Fibroblast of upper back skin (primary cell): ENCODE measurements at places on chromosomes 12 and 14.
A peak's percentile ranks its signal among the peaks of the same experiment; 100 is the strongest.

GRCh38 chr12:63941879-63942278, 97.4 kb downstream of the SRGAP1 start:
- DNase-seq = no peak

DNA sequence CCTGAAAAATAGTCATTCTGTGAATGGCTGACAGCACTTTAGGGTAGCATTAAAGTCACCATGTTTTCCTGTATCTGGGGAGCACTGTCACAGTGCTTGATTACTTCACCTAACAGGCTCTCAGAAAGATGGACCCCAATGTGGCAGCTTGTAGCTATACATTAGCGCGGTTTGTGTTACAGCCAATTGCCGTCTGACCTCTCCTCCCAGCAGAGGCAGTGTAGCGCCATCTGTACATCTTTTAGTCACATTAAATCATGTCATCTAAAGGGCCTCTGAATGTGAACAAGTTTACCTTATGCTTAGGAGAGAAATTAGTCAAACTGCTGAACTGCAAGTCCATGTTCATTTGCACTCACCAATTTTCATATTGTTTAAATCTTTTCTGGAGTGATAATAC, 113.7 kb downstream of the LMO3 start:
- DNase-seq = no peak

DNA sequence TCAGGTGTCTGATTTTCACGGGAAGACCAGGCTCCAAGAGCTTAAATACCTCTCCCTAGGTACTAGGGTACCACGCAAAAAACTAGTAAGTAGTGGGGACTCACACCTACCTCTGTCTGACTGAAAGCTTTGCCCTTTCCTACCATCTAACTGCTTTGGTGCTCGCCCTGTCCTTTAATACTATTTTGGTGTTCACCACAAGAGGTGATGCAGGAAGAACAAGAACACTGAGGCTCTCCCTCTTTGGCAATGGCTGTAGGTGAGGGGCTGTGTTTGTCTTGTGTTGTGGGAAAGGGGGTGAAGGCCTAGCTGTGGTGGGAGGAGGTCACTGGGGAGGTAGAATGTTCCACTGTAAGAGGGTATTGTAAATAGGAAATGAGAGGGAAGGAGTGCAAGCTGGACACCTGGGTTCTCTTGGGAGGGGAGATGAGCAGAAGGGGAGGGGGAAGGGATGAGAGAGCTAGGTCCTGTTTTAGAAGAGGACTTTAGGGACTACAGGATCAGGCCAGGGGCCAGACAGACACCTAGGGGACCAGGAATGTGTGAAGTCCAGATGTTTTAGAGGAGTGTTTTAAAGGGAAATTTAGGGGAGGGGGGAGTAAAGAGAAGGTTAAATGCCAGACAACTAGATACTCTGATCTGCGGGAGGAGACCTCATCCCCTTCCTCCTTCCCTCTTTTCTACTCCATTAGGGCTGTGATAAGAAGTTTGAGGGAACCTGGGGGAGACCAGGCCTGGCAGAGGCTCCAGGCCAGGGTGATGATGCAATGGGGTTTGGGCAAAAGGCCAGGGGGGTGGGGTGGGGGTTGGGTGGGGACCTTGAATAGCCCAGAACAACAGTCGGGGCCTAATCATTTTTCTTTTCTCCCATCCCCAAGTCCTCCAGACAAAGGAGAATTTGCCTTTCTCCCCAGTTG, 2.1 kb downstream of the ITGA5 start:
- no peak for DNase-seq

- no peak for DNase-seq
Observed at GRCh38 chr14:50865391-50866076, 6.3 kb upstream of the ABHD12B start.

DNA sequence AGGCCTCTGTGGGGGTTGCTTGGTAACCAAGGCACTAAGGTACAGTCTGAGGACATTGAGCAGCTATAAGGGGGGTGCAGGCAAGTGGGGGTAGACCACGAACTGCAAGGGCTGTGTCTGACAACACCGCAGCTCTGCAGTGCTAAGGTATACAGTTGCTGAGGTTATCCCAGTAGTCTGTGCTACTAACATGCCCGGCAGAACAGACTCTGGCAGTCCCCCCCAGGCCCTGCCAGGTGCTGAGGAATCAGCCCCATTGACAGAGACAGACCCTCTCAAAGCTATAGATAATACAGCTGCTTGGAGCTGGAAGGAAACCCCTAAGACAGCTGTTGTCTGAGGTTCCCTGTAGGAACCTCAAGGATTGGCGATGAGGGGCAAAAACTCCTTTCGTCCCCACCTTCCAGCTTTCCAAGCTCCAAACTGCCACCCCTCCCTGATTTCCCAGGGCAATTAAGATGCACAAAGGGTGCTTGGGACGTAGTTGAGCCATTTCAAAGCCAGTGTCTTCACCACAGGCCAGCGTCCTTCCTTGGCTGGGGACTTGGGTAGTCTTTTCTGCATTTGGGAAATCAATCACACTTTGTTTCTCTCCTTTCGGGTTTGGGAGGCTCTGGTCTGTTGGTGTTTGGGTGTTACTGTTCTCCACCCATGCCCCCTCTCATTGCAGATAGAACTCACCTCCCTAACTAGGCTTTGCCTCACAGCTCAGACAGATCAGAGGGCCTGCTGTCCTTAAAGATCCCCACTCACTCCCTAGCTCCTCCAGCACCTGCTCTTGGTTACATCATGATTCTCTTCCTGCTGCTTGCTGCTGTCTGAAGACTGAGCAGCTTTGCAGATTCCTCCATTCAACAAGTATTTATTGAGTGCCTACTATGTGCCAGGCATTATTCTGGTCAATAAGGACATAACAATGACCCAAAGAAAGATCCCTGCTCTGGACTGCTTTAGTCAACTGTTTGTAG, 2.0 kb upstream of the MYH7 start:
- no peak for DNase-seq

DNA sequence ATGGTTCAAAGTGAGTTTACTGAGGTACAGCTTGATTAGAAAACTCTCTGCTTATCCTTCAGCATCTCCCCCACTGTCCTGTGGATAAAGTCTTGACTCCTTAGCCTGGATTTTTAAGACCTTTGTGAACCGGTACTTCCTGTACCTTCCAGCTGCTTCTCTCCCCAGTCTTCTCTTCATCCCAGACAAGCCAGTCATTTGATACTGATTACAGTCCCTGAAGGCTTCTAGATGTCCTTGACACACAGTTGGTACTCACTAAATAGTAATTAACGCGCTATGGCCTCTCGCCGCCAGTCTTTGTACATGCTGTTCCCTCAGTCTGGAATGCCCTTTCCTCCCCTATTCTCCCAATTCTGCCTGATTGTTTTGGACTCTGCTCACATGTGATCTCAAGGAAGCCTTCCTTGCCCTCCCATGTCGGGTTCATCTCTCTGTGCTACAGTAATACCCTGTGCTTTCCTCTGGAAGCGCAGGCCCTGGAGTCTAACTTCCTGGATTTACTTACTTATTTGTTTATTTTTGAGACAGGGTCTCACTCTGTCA, 50.6 kb upstream of the PTGR2 start:
- no peak for DNase-seq

DNA sequence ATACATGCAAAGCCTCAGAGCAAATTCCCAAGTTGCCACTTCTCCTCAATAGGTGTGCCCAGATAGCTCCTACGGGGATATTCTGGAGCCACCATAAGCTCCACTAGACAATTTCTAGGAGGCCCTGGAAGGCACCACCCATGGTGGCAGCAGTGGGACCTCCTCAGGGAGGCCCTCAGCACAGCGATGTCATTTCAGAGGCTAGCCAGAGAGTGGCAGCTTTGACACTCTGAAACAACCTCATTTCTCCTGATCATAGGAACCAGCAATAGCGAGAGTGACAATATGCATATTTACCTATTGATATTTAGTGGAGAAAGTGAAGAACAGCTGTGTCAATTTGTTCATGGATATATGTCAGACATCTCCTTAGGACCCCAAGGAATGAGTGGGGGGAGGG, 612.3 kb downstream of the SOX5 start:
- DNase-seq = no peak

DNA sequence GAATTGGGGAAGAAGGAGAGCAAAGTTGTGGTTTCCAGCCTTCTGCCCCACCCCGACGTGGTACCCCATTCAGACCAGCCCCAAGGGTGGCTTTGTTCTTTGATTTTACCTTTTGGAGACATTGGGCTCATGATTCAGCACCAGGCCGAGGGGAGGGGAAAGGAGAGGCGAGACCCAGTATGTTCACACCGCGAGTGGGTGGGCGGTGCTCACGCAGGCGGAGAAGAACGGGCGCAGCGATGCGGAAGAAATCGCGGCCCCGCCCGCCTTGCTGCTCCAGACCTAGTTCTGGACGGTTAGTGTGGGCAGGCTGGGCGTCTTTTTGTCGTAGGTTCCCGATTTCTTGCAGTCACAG, 963 bp downstream of the ATL1 start:
- DNase-seq = peak; percentile 56

GRCh38 chr14:55073856-55074255, 22.4 kb downstream of the MAPK1IP1L start:
- peak; percentile 88 for DNase-seq

- DNase-seq = peak; percentile 91
Observed at GRCh38 chr12:2283916-2284315, 231.1 kb downstream of the CACNA1C start.

DNA sequence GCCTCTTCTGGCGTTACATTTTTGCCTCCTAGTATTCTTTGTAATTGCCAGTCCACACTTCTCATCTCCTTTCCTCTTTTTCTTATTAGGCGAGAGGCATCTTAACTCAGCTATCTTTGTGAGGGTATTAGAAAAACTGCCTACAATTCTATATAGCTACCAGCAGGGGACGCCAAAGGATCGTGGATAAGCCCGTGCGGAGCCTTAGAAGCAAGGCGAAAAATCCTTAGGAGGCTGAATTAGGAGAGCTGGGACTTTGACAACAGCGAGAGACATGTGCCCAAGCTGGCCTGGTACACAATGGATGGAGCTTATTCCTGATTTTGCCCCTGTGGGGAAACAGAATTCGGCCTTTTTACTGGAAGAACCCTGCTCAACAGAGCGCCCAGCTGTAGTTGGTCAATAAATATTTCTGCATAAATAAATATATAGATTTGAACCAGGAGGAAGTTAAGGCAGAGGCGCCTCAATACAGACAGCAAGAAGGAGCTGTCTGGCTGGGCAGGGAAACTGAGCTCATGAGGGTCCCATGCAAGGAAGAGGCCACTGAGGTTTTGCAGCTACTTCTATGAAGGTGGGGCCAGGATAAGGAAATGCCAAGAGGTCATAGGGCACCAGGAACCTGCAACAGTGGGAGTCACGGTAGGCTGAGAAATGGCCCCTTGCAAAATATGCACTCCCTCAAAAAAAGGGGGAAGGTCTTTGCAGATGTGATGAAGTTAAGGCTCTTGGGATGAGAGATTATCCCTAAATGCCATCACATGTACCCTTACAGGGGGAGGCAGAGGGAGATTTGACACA, 14.6 kb upstream of the RBM19 start:
- DNase-seq = peak; percentile 67

DNA sequence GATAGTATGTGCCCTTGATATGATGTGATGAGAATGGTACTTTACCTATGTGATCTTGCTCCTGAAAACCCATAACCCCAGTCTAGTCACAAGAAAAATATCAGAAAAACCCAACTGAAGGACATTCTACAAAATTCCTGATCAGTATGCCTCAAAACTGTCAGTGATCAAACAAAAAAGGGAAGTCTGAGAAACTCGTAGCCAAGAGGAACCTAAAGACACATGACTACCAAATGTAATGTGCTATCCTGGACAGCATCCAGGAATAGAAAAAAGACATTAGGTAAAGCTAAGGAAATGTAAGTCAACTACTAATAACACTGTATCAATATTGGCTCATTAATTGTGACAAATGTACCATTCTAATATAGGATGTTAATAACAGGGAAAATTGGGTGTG, 4.1 kb upstream of the WIF1 start:
- no peak for DNase-seq

GRCh38 chr12:132302466-132303358, 26.7 kb downstream of the GALNT9 start:
- DNase-seq = no peak

DNA sequence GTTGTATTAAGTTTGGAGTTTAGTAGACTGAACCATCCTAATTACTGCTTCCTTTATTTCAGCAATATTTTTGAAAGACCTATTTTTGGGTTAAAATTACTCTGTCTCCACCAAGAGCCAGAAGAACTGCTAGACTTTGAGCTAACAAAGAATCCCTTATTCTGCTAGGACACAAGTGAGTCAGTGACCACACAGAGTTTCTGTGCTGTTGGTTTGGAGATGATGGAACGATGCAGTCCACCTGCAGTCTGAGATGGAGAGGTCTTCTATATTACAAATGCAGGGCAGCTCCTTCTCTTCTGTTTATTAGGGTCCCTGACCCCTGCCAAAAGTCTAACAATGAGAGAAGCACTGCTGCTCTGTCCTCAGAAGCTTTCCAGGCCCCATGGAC, 6.7 kb upstream of the STXBP6 start:
- no peak for DNase-seq

- no peak for DNase-seq
Observed at GRCh38 chr14:52609445-52610044, 56.9 kb downstream of the GPR137C start.

DNA sequence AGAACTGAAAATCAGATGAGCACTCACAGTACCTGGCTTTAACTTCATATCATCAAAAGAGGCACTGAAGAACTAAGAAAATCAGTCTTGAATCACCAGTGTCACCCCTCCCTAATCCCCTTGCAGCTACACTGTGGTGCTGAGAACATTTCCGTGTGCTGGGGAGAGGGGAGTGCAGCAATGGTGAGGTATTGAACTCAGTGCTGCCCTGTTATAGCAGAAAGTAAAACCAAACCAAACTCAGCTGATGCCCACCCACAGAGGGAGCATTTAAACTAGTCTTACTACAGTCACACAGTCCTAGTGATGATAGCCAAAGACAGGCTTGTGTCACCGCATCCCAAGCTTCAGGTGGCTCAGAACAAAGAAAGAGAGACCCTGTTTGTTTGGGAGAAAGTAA, 122.1 kb downstream of the CPNE8 start:
- DNase-seq = no peak

DNA sequence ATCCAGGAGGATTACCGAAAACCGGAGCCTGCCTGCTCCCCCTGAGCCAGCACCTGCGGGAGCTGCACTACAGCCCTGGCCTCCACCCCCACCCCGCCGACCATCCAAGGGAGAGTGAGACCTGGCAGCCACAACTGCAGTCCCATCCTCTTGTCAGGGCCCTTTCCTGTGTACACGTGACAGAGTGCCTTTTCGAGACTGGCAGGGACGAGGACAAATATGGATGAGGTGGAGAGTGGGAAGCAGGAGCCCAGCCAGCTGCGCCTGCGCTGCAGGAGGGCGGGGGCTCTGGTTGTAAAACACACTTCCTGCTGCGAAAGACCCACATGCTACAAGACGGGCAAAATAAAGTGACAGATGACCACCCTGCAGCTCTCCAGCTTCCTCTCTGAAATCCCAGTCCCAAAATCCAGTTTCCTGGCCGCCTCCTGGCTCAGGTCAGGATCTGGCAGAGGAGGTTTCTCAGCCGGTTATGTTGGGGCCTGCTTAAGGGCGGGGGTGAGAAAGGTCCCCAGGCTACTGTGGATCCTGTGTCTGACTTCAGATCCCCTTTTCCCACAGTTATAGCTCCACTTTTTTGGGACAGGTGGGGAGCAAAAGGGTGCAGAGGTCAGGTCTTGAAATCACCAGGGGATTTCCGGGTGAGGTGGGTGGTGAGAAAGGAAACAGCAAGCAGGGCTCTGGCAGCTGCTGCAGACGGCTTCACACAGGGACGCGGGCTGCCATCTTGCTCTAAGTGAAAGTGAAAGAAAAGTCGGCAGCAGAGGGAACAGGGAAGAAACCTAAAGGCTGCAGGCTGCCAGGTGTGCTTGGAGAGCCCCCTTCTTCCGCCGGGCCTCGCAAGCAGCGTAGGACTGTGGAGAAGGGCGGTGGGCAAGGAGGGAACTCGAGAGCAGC, at the start of gene TAPBPL:
Gene TAPBPL, plus strand, starts transcription at position 695 of the 897 bp plus-strand sequence. CDS start 207 bp downstream, outside the sequence.
- peak; percentile 81 for DNase-seq

GRCh38 chr14:97707603-97708002, 910.4 kb downstream of the VRK1 start:
- DNase-seq = no peak
